ENCODE measurements at places on chromosomes 13 and 19. TPM values are rescaled to one million over a fixed set of nuclear protein-coding genes. Genes with fewer than 3 reads are reported as not detected.
A peak's percentile ranks its signal among the peaks of the same experiment; 100 is the strongest.

Gene DEDD2
- total RNA-seq = 69.0 TPM

- H3K27ac ChIP-seq = no peak overlapping the region
- peaks cover 5% of the 10 kb centered on the region for H3K36me3 ChIP-seq
- H3K27me3 ChIP-seq = peaks cover 18% of the 10 kb centered on the region
- H3K4me3 ChIP-seq = no peak overlapping the region
- DNase-seq = no peak
- peaks cover 20% of the 10 kb centered on the region for H3K4me1 ChIP-seq
Measured at GRCh38 chr19:7638802-7639465, 2.0 kb downstream of the STXBP2 start.

Gene KLK11
- total RNA-seq = 372 TPM

Gene ANKRD27
- total RNA-seq = 36.2 TPM

Gene BRME1
- total RNA-seq = 9.6 TPM

GRCh38 chr13:112902101-112902651, 66.8 kb upstream of the MCF2L start:
- no peak overlapping the region for H3K4me3 ChIP-seq
- peaks cover 10% of the 10 kb centered on the region for H3K27me3 ChIP-seq
- peak; percentile 70 for DNase-seq
- H3K4me1 ChIP-seq = no peaks in the 10 kb centered on the region
- H3K27ac ChIP-seq = peak overlapping the region; percentile 20
- H3K36me3 ChIP-seq = no peaks in the 10 kb centered on the region

DNA sequence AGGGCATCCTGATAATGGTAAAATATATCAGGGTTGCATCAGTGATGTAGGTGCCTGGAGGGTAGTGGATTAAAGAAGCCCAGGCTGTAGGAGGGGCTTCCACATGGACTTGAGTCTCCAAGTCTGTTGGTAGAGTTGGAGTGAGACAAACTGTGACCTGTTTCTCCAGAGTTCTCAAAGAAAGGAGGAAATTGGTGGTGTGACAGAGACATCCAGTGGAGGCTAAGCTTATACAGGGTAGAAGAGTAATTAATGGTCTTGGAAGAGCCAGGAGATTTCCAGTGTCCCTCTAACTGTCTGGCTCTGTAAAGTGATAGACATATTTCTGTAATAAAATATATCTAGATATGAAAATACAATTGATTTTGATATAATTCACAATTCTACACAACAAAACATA, 61.1 kb downstream of the GPC5 start:
- DNase-seq = no peak
- H3K4me3 ChIP-seq = no peak overlapping the region
- no peaks in the 10 kb centered on the region for H3K4me1 ChIP-seq

Gene ZNF560
- total RNA-seq = 0.38 TPM

Gene MTUS2
- not detected for total RNA-seq

DNA sequence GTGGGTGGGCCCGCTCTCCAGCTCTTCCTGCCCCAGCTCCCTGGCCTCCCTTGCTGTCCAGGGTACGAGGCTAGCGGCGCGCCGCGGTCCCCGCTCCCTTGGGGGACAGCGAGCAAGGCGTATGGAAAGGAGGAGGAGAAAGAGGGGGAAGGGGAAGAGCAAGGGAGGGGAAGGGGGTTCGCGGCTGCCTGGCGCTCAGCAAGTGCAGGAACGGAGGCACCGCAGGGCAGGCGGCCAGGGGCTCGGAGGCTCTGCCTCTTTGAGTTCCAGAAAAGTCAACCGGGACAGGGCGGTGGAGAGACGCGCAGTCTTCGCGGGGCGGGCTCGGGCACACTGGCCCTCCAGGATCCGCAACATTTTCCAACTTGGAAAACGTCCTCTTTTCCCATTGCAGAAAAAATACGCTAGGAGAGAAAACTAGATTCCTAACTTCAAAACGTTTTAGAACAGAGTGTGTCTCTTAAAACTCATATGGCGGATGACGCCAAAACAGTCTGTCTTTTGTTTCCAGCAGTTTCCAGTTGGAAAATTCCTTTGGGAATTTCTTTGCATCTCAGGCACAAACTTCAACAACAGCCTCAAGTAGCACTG, 23.1 kb upstream of the TNFRSF19 start:
- no peak for DNase-seq
- H3K27ac ChIP-seq = peak overlapping the region; percentile 79
- H3K4me3 ChIP-seq = peak overlapping the region; percentile 57
- peaks cover 8% of the 10 kb centered on the region for H3K4me1 ChIP-seq
- H3K27me3 ChIP-seq = peaks cover 4% of the 10 kb centered on the region

DNA sequence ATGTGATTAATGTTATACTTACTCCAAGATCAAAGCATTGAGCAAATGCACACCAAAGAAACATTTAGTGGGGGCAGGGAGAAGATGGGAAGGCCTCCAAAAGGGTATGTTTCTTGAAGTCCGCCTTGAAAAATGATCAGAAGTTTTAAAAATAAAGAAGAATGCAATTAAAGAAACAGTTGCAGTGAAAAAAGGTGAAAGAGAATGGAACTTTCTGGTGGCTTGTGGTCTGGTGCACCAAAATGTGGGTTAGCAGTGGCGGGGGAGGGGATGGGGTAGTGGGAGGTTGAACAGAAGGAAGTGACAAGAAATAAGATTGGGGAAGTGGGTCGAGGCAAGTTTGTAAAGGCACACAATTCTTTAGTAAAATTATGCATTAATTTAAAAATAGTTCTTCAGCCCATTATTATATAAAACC, 2.5 kb downstream of the LCP1 start:
- peak overlapping the region; percentile 3 for H3K27ac ChIP-seq
- no peaks in the 10 kb centered on the region for H3K27me3 ChIP-seq
- H3K36me3 ChIP-seq = no peaks in the 10 kb centered on the region
- H3K4me1 ChIP-seq = no peaks in the 10 kb centered on the region

- no peak for DNase-seq
- peak overlapping the region; percentile 83 for H3K27ac ChIP-seq
- peaks cover 16% of the 10 kb centered on the region for H3K4me1 ChIP-seq
- peaks cover 25% of the 10 kb centered on the region for H3K36me3 ChIP-seq
- H3K27me3 ChIP-seq = no peaks in the 10 kb centered on the region
- peak overlapping the region; percentile 52 for H3K4me3 ChIP-seq
Measured at GRCh38 chr19:58009666-58010301, 7.2 kb upstream of the ZNF606 start.

DNA sequence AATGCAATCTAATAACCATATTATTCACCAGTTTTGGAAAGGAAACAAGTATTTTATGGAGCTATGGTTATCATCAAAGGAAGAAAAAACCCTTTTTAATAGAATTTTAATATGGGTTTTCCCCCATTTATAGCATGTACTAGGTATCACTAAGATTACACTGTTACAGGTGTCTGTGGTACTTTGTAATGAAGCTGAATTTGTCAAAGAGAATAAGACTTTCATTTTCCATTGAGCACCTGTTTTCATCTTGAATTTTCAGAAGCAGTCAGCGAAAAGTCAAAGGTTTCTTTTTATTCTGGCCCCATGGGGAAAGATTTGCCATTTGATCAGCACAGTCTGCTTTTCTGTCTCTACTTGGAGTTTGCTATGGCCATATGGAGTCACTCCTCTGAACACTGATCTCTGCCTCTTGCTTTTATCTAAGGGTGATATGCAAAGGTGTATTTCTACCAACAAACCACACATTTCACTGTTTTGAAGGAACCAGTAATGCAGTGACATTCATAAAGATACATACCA, 590.0 kb downstream of the DCT start:
- H3K27ac ChIP-seq = no peak overlapping the region
- no peak overlapping the region for H3K4me3 ChIP-seq
- DNase-seq = no peak
- H3K36me3 ChIP-seq = no peaks in the 10 kb centered on the region
- H3K27me3 ChIP-seq = no peaks in the 10 kb centered on the region

Gene ZNF723
- total RNA-seq = not detected

Gene ADAMTS10
- total RNA-seq = 4.8 TPM

DNA sequence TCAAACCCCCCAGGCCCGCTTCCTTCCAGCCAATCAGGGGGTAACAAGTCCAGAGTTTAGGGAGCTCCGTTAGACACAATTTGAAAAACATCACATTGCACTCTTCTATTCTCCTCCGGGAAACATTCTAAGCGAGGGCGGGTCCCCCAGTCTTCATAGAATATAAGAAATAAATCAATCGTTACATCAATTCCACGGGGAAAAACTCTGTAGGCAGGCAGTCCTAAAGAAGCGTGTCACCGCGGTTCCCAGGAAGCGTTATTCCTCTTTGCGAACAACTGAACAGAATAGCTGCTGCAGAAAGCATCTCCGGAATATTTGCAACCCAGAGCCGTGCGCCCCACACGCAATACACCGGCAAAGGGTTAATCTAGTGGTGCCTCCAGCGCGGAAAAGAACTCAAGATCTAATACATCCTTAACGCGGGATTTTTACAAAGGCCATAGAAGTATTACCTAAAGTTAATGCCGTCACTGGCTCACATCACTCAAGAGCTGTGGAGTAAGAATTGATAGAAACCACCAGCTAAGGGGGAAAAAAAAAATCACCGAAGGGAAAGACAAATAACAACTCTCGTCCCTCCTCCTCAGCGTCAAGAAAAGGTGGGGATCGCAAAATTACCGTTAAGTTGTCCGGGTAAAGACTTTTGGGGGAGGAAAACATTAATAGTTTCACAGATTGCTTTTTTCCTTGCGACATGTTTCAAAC, 65.1 kb downstream of the KCNRG start:
- no peaks in the 10 kb centered on the region for H3K36me3 ChIP-seq
- H3K4me3 ChIP-seq = peak overlapping the region; percentile 79
- peak overlapping the region; percentile 83 for H3K27ac ChIP-seq
- DNase-seq = no peak

Gene CAPN12
- total RNA-seq = 11.6 TPM

GRCh38 chr19:3708207-3708931, at the start of gene TJP3:
TSS of gene TJP3 (plus strand) at chr19:3708384. CDS start at chr19:3728433, 20,049 bp downstream.
- H3K36me3 ChIP-seq = no peaks in the 10 kb centered on the region
- DNase-seq = peak; percentile 61
- peaks cover 15% of the 10 kb centered on the region for H3K27me3 ChIP-seq
- peak within 1 kb of the TSS; percentile 27 for H3K4me3 ChIP-seq

- peaks cover 55% of the 10 kb centered on the region for H3K4me1 ChIP-seq
- H3K36me3 ChIP-seq = no peaks in the 10 kb centered on the region
- H3K27ac ChIP-seq = peak overlapping the region; percentile 79
- H3K4me3 ChIP-seq = no peak overlapping the region
- no peaks in the 10 kb centered on the region for H3K27me3 ChIP-seq
Measured at GRCh38 chr13:23725922-23726321, 155.7 kb downstream of the TNFRSF19 start.

Gene NCAN
- not detected for total RNA-seq
